ENCODE measurements at places on chromosomes 3 and 15. TPM values are rescaled to one million over a fixed set of nuclear protein-coding genes. Genes with fewer than 3 reads are reported as not detected.

- peak; percentile 40 for DNase-seq
These were observed 8.8 kb upstream of the B3GNT5 start for GRCh38 chr3:183244219-183244618.

GRCh38 chr3:37015642-37016041 is 22.3 kb downstream of the MLH1 start:
- DNase-seq = no peak

DNA sequence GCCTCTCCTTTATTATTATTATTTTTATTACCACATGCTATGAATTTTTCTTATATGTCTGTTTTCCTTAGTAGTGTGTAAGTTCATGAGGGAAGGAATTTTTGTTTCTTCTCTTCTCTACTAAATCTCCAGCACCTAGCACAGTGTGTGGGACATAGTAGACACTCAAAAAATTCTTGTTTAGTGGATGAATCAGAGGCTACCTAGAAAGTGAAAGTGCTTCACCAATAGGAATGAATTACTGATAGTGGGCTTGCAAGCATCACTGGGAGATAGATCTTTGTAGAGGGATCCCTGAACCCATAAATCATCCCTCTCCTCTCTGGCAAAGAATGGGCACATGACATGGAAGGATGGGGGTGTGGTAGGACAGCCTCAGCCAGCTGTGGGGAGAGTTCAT is 8.5 kb downstream of the SPTBN5 start:
- no peak for DNase-seq

DNA sequence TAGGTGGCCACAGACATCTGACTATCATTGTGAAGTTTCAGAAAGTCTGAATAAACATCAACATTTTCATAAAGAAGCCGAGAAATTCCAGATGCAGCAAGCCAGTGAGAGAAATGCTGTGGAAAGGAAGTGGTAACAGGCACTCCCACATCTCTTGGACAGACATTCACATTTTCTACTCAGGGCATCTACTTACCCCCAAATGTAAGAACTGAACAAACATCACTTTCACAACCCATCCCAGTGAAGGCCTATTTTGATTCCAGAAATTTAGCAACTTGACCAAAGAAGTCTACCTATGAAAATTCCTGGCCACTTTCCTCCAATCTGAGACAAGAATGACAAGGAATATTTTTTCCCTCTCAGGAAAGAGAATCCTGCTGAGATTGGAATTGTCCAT is 224.8 kb upstream of the DCBLD2 start:
- DNase-seq = peak; percentile 40

DNA sequence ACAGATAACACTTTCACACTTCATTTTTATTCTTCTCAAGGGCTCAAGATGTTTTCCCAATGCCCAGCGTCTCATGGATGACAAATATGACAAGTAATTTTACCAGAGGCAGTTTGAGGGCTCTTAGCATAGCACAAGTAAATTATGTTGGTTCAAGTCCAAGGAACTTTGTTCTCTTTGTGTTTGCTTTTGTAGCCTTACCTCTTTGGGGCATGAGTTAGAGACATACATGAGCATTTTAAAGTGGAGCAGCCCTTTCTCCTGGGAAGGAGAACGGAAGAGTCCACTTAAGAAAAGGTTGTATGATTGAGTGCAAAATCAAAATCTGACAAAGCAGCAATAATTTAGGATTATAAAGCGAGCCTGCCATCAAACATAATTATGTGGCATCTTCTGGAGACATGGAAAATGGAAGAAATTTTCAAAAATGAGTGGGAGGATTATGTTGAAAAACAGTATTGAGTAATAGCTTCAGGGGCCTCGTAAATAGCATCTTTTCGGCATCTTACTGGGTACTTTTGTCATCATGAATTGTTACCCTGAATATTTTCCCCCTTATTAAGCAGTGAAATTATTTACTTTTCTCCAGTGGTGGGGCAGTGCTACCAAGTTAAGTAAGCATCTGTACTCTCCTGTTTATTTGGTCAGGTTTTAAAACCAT is 65.9 kb downstream of the PGPEP1L start:
- DNase-seq = no peak

GRCh38 chr15:50418041-50418583 is 6.1 kb upstream of the USP8 start:
- peak; percentile 5 for DNase-seq

DNA sequence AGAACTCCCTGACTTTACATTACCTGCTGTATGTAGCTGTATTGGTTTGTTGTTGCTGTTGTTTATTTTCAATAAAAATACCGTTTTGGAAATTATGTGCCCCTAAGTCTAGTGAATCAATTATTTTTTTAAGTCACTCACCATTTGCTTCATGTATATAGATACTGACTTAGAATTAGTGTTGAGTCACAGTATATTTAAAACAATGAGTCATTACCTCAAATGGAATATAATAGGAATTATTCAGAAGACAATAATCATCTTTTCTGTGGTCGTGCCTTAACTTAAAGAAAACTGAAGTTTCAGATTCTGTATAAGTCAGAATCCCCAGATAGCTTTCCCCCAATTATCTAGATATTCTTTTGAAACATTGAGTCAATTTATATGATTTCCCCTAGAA is 21.0 kb upstream of the ALDH1A2 start:
- DNase-seq = peak; percentile 20

DNA sequence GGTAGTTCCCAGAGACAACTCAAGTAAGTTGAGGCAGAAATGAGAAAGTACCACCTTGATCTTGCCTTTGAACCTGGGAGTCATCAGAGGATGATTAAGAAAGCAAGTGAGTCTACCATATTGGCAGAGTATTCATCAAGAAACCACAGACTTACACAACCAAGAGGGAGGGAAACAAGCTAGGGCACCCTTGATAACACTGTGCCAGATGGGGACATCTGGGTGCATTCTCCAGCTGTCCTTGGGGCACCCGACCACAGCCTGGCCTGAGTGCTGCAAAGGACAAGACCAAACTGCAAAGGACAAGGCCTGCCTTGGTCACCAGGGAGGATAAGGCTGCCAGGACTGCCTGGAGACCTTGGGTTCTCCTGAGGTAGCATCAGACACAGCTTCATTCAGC is 553.6 kb downstream of the EPHB1 start:
- no peak for DNase-seq

- DNase-seq = peak; percentile 11
These were observed 79.2 kb upstream of the ABHD17C start for GRCh38 chr15:80615783-80616391.

- no peak for DNase-seq
These were observed 205.1 kb downstream of the GAP43 start for GRCh38 chr3:115828401-115828800.

GRCh38 chr3:44825264-44825925 is 36.3 kb upstream of the TMEM42 start:
- peak; percentile 19 for DNase-seq

DNA sequence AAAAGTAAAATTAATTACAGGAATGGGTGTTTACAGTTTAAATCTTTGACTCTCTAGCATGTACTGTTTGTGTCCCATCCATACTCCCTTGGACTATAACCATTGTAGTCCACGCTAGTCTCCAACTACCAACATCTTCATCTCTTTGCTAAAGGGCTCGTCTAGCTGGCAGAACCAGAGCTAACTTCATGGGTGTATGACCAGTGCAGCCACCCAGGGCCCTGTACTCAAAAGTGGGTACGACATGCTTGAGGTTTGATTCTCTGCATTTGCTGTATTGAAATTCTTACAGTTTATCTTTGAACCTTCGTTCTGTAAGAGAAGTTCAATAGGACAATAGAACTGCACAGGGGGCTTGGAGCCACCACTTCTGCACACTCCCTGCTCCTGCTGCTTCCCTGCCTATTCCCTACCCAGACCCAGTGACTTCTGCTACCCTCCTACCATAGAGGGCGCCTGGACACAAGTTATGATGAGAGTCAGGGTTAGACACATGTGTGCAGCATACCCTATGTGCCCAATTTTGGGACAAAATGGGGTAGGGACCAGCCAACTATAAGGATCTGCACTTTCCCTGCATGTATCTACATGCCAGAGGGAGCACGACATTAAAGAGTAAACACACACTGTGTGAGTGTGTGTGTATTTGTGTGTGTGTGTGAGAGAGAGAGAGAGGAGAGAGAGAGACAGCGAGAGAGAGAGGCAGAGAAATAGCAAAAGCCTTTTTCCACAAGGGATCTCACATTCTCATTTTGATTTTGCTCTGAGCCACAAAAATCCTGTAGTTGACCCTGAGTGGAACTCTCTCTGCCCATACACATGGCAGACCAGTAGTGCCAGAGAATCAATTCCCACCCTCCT is 59.0 kb upstream of the NECTIN3 start:
- peak; percentile 17 for DNase-seq

GRCh38 chr3:78761126-78761525 is 1006.7 kb downstream of the ROBO1 start:
- DNase-seq = no peak

DNA sequence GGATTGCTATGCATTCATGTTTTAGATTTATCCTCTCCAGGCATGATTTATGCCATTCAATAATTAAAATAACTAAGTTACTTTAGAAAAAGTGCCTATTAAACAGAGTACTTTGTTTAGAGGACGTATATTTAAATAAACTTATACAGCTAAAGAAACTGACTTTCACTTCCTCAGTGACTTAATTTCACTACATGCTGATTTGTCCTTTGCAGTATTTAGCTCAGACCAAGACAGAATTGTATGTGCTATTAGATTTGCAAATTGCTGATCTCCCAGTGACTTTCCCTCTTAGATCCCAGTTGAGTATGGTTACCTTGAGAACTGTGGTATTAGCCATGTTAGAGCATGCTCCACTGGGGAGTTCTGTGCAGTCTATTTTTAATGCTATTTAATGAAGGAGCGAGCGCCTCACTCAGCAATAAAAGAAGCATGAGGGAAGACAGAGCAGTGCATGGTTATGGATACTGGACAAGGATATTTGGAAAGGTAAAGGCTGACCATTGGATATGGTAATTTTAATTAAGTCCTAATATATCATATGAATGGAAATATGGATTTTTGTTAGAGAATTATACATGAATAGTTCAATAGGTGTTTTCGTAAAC is 2.7 kb downstream of the ARPP21 start:
- DNase-seq = no peak

- no peak for DNase-seq
These were observed 26.8 kb downstream of the NFKBIZ start for GRCh38 chr3:101876142-101876541.

DNA sequence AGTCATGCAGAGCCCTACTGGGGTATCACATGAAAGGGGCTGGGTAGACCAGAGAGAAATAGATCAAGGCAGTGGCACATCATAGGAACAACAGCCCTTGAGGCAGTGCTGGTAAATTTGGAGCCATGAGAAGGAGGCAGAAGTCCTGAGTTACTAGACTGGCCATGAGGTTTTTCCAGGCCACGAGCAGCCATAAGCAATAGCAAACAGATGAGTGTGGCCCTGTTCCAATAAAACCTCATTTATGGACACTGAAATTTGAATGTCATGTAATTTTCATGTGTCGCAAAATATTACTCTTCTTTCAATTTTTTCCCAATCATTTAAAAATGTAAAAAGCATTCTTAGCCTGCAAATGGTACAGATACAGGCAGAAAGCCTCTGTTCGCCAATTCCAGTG is 28.1 kb upstream of the LRRN1 start:
- no peak for DNase-seq

GRCh38 chr3:43378066-43378935 is 92.0 kb downstream of the SNRK start:
- DNase-seq = peak; percentile 39

Gene NDN
- total RNA-seq = 31.4 TPM

Gene BFSP2
- total RNA-seq = not detected

Gene UPK1B
- not detected for total RNA-seq

Gene RAD51
- total RNA-seq = 14.0 TPM

DNA sequence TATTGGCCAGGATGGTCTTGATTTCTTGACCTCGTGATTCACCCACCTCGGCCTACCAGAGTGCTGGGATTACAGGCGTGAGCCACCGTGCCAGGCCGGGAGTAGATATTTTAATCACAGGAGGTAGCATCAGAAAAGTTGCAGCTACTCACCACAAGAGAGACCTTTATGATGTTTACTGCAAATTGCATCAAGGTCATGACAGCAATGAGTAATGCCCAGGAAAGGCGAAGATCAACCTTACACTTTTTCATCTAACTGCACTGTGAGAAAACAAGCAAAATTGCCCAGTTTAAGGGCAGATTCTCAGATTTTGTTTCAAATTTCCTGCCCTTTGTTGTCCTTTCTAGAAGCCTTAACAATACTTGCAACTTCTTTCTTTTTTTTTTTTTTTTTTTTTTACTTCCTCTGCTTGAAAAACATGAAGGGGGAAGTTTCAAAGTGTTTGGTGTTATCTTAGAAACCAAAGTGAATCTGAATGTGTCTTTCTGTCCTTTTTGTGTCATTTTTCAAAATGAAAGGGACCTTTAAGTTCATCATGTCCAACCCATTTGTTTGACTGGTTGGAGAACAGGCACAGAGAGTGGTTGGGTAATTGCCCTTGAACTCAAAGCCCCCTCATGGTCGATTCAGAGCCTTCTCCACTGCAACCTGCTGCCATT is 25.0 kb downstream of the TGFBR2 start:
- DNase-seq = peak; percentile 48

Gene SRGAP3
- total RNA-seq = 0.86 TPM

Gene SCG3
- total RNA-seq = not detected

Gene CDCP1
- total RNA-seq = 23.0 TPM

DNA sequence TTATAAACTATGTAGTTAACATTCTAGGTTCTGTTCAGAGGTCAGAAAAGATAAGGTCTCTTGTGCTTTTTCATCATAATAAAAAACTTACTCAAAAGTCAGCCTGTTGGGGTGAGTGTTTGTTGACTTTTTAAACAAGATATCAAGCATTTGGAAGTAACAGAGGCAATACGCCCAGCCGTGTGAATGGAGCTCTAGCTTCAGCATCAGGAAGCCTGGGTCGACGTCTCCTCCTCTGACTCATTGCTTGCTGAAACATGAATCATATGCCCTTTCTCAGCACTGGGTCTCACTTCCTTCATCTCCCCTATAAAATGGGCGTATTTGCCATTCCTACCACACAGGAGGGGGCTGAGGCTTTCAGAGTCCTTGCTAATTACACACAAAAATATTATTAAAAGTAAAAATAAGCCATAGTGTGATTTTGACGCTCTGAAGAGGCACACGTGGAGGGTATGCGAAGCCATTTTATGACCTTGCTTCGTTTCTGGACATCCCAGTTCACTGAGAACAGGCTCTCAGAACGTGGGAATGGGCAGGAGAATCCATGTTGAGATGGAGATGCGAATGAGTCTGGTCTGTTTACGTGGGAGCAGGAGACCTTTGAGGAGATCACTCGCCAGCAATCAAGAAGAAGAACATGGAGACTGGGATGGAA is 220.8 kb upstream of the TPRG1 start:
- peak; percentile 96 for DNase-seq

DNA sequence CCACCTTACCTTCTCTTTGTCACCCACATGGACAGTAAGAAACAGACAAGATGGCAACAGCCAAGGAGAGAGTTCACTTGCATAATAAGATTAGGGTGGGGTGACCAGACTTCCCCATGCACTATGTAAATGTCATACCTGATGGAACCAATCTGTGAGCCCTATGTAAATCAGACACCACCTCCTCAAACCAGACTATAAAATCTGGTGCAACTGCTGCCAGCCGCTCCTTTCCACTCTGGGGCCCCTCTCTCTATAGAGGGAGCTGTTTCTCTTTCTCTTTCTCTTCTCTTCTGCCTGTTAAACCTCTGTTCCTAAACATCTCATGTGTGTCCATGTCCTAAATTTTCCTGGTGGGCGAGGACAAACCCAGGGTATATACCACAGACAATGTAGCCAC is 405.5 kb upstream of the CNTN4 start:
- DNase-seq = no peak

Gene UROC1
- not detected for total RNA-seq

Gene CAMKV
- total RNA-seq = 0.06 TPM

GRCh38 chr15:69854001-69854400 is 243.7 kb downstream of the TLE3 start:
- DNase-seq = no peak

All from LHCN-M2 (cell line).